ENCODE measurements at places on chromosomes 3 and 15. TPM values are rescaled to one million over a fixed set of nuclear protein-coding genes. Genes with fewer than 3 reads are reported as not detected.

Gene GABRR3
- not detected for polyA plus RNA-seq

Gene RYR3
- polyA plus RNA-seq = not detected

Gene ARPIN
- 20.2 TPM for polyA plus RNA-seq

Gene FXR1
- polyA plus RNA-seq = 95.0 TPM

Gene ISG20
- 6.1 TPM for polyA plus RNA-seq

Gene GPR149
- polyA plus RNA-seq = not detected

Gene CERS3
- not detected for polyA plus RNA-seq

Gene NR1I2
- not detected for polyA plus RNA-seq

Gene LYZL4
- not detected for polyA plus RNA-seq

Gene C2CD4A
- 0.10 TPM for polyA plus RNA-seq

Gene TJP1
- polyA plus RNA-seq = 55.0 TPM

Gene SRGAP3
- polyA plus RNA-seq = 1.4 TPM

Gene ITIH3
- polyA plus RNA-seq = 0.04 TPM

Gene RBMS3
- polyA plus RNA-seq = 1.4 TPM

Gene HTR3C
- polyA plus RNA-seq = not detected

Gene STAC
- polyA plus RNA-seq = 2.8 TPM

Gene CCDC54
- polyA plus RNA-seq = not detected

Gene RSL24D1
- 103 TPM for polyA plus RNA-seq

Gene IL12A
- polyA plus RNA-seq = 0.98 TPM

Gene CELSR3
- 4.8 TPM for polyA plus RNA-seq

Gene MKRN3
- polyA plus RNA-seq = 4.7 TPM

Gene ERC2
- not detected for polyA plus RNA-seq

Gene CFAP92
- not detected for polyA plus RNA-seq

Gene RARB
- 24.5 TPM for polyA plus RNA-seq

Gene GOLGA8S
- polyA plus RNA-seq = 0.70 TPM

Gene CIDEC
- 2.8 TPM for polyA plus RNA-seq

Gene TLR9
- polyA plus RNA-seq = not detected

Gene ATP13A5
- not detected for polyA plus RNA-seq

Gene CPN2
- polyA plus RNA-seq = not detected

Gene ZNF662
- polyA plus RNA-seq = not detected

Gene TTLL13
- 0.24 TPM for polyA plus RNA-seq

Gene HAPLN3
- 45.3 TPM for polyA plus RNA-seq

Gene CAMP
- polyA plus RNA-seq = not detected

Gene BCL2A1
- polyA plus RNA-seq = 19.6 TPM

Gene TMEM212
- polyA plus RNA-seq = not detected

Gene NXPE3
- 43.4 TPM for polyA plus RNA-seq

Gene SH3GL3
- 0.21 TPM for polyA plus RNA-seq

Gene GOLGA6D
- polyA plus RNA-seq = 0.05 TPM

Gene ITIH1
- polyA plus RNA-seq = not detected

Gene UROC1
- polyA plus RNA-seq = not detected

Gene SEMA3B
- 6.5 TPM for polyA plus RNA-seq

Gene HTR3E
- not detected for polyA plus RNA-seq

Data from A549 (cell line).